Muscle of arm (tissue), 14 donors: ENCODE measurements at places on chromosomes 7 and 10.

GRCh38 chr10:11639849-11640764, 28.7 kb upstream of the USP6NL start:
- no peak for DNase-seq

DNA sequence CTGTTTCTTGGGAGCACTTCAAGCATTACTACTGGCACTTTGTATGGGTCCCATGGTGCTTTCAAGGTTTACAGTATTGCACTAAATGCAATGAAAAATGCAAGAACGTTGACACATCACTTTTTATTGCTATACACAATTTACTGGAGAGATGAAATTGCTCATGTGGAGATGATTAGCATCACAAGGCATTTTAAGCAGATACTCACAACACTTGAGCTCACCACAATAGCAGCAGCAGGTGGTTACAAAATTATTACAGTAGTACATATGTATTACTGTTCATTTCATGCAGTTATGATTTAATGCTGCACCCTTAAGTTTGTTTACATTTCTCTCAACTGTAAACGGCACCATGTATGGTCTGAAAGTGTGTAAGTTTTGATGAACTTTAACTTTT, 537.7 kb downstream of the GRM8 start:
- DNase-seq: no peak

DNA sequence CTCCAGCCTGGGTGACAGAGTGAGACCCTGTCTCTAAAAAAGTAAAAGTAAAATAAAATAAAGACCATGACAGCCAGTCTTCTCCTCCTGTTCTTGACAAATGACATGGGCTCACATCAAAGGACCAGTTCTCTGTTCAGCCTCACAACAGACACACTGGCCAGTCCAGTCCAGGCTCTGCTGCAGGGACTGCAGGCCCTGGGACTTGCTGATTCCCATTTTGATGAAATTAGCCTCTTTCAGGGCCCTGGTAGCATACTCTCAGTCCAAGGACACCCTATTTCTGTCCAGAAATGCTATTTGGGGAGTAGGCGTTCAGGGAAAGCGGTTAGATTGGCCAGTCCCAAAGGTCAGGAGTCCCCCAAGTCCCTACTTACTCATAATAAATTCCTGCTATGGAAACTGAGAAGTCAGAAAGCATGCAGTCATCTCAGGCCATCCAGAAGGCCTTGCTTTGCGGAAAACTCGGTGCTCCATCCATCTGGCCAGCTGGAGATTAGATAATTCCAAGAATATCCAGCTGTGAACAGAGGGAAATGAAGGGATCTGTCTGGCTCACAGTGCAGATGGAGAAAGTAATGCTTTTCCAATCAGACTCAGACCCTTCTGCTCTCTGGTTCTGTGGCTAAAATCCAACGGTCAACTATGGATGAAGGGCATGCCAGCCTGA, 74.4 kb downstream of the RAB11FIP2 start:
- DNase-seq: peak; percentile 89

DNA sequence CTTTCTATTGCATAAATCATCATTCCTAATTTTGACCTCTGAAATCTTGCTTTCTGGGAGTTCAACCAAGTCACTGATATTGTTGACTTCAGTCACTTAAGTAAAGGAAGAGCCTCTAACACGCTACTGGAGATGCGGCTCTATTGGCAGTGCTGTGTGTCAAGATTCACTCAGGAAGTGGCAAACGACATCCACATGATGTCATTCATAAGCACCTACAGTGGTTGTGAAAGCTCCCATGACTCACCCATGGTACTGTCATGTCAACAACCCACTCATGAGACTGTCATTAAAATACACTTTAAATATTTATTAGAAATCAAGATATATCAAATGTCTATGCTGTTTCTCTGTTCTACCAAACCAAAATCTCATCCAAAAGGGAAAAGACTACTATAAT, 52.5 kb upstream of the LHFPL3 start:
- no peak for DNase-seq

GRCh38 chr10:132223156-132223590, 36.4 kb downstream of the DPYSL4 start:
- peak; percentile 69 for DNase-seq

- no peak for DNase-seq
These were observed 203.5 kb upstream of the DKK1 start for GRCh38 chr10:52110576-52110975.

DNA sequence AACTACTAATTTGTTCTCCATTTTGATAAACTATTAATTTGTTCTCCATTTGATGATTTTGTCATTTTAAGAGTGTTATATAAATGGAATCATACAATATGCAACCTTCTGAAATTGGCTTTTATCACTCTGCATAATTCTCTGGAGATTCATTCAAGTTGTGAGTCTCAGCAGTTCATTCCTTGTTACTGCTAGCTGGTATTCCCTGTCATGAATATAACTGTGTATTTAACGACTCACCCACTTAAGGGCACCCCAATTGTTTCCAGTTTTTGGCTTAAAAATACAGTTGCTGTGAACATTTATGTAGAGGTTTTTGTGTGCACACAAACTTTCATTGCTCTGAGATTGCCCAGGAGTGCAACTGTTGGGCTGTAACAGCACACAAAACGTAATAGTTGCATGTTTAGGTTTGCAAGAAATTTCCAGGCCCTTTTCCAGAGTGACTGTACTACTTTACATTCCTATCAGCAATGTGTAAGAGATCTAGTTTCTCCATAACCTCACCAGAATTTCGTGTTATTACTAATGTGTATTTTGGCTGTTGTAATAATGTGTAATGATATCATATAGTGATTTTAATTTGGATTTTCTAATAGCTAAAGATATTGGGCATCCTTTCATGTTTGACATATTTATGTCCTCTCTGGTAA, 153.2 kb upstream of the ADCY1 start:
- peak; percentile 78 for DNase-seq

GRCh38 chr10:113137941-113138685, 188.1 kb downstream of the TCF7L2 start:
- DNase-seq: no peak

DNA sequence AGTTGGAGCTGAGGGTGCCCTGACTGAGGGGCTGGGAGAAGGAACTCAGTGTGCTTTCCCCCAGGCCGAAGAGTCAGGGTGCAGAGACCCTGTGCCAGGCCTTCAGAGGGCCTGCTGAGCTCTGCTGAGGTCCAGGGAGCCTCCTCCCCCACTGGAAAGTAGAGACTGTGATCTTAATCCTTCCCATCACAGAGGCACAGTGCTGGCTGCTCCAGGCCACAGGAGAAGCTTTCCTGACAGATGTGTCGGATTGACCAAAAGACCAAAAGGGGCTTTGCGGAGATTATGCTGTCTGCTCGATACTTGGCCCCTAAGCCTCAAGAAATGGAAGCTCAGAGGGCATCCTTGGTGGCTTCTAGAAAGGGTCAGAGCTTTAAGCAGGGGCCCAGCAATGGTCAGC, 32.9 kb upstream of the BTRC start:
- DNase-seq: no peak

- no peak for DNase-seq
These were observed 28.8 kb downstream of the RNF216 start for GRCh38 chr7:5752663-5753062.

GRCh38 chr7:24911213-24911603, 68.8 kb downstream of the OSBPL3 start:
- DNase-seq: no peak

- DNase-seq: no peak
These were observed 19.8 kb upstream of the PRRT4 start for GRCh38 chr7:128381161-128381821.

GRCh38 chr10:3825244-3825643, 40.2 kb upstream of the KLF6 start:
- DNase-seq: no peak

GRCh38 chr10:60123172-60123571, 216.8 kb upstream of the CCDC6 start:
- DNase-seq: no peak
